ENCODE measurements at places on chromosomes 2 and 18.

- DNase-seq = no peak
These were observed 98.4 kb upstream of the NCKAP5 start for GRCh38 chr2:133666621-133667020.

GRCh38 chr18:75223687-75224347, 13.2 kb downstream of the TSHZ1 start:
- DNase-seq = no peak

- no peak for DNase-seq
These were observed 9.6 kb upstream of the EXOC6B start for GRCh38 chr2:72835403-72835802.

GRCh38 chr18:2914185-2914880, 67.5 kb downstream of the EMILIN2 start:
- DNase-seq = no peak

GRCh38 chr18:51234117-51235008, 36.9 kb upstream of the MEX3C start:
- no peak for DNase-seq

DNA sequence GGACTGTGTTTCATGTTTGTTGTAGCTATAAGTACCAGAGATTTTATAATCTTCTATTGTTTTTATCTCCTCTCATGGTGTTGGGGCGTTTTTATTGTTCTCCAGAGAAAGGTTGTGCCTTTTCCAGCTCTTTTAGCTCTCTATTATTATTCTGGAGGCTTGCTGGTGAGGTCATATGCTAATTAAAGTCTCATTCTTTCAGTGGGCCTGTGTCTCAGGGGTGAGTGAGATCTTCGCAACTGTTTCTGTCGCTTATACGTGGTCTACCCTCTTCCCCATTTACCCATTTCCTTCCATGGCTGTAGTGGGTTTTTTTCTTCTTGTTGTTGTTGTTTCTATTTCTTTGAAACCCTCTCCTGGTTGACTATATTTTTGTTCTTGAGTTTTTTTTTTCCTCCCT, 584.9 kb downstream of the TMEM182 start:
- DNase-seq = no peak

DNA sequence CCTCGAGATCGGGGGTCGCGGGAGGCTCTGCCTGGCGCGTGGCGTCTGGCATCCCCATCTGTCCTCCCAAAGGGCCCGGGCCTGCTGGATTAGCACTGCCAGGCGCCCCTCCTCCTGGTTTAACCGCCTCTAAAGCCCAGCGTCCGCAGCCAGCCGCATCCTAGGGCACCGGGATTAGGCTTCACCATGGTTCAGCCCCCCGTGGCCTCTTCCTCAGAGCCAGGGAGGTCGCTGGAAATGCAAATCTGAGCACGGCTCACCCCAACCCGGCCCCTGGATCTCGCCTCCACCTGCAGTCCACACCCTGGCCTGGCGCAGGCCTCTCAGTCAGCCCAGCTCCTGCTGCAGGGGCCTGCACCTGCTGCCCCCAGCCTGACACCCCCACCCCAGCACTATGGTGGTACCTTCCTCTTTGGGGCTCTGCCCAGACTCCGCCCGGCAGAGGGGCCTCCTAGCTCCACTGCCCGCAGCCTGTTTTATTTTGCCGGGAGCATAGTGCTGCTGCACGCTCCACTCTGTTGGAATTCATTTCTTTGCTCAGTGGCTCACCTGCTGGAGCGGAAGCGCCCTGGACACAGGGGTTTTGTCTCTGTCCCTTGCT, 13.2 kb downstream of the PRELID3A start:
- DNase-seq = no peak

GRCh38 chr18:709771-710170, 2.7 kb downstream of the ENOSF1 start:
- no peak for DNase-seq

Data from central memory CD8-positive, alpha-beta T cell (primary cell).